ENCODE measurements at places on chromosomes 2 and 18. TPM values are rescaled to one million over a fixed set of nuclear protein-coding genes. Genes with fewer than 3 reads are reported as not detected.

DNA sequence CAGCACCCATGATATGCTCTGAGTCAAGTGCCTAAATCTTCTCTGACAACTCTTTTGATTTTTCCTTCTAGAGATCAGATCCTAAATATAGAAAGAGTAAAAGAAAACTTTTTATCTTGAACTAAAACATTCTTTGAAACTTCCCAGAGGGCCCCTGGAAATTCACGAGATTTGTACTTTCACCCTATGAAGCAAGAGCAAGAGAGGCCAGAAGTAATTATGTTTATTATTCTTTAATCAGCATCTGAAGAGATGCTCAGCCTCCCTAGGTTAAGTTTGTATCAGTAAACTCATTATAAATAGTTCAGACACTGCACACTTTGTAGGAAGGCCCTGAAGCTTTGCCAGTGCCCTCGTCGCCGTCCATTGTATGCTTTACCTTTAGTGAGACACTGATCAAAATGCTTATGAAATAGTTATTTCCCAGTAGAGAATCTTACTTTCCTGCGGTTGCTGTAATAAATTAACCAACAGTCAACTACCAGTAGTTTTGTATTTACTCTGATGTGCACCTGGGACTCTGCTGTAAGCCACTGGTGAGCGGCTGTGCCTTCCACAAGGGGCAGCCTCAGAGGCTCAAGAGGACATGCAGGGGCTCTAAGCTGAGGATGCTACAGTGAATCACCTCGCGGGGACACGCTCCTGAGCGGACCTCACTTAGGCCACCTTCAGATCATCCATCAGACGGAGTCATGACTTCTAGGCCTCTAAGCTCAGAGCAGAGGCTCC lies 71.9 kb downstream of the BIN1 start:
- no peak for DNase-seq

GRCh38 chr2:36357847-36358659 lies 2.5 kb downstream of the CRIM1 start:
- DNase-seq, result peak; percentile 76

GRCh38 chr18:56919190-56919589 lies 227.7 kb upstream of the BOD1L2 start:
- no peak for DNase-seq

Gene SERPINB12
- total RNA-seq, result 0.68 TPM

- no peak for DNase-seq
Observed at GRCh38 chr18:76960528-76961035, 138.2 kb downstream of the ZNF236 start.

- DNase-seq, result peak; percentile 92
Observed at GRCh38 chr2:231720987-231721966, 13.0 kb downstream of the PTMA start.

Gene KRTCAP3
- not detected for total RNA-seq

DNA sequence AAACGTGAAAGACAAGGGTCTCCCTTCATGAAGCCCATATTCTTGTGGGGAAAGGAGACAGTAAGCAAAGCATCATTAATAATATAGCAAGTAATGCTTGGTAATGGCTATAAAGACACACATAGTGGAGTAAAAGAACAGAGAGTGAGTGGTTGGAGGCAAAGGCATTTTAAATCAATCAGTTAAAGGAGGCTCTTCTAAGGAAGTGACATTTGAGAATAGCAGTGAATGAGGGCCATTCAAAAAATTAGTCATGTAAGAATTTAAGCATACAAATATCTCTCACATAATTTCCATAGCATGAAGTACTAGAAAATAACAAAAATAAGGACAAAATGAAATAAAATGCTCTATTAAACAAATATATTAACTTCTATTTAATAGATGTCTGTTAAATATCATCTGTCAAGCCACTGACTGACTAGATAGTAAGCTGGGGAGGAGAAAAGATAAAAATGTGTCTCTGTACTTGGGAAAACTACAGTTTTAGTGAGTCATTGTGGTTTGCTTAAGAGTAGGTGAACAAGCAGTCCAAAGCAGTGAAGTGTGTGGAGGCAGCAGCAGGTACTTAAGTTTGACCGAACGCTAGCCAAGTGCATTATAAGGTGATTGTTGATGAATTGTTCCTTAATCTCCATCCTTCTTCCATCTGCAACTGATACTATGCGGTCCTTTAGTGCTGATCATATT lies 160.1 kb downstream of the PARD3B start:
- no peak for DNase-seq

- DNase-seq, result no peak
Observed at GRCh38 chr2:224173933-224174332, 134.8 kb upstream of the SERPINE2 start.

- no peak for DNase-seq
Observed at GRCh38 chr2:127542231-127542630, 6.7 kb downstream of the MYO7B start.

Gene PARD3B
- total RNA-seq, result 9.7 TPM

GRCh38 chr2:68256093-68256450 lies 3.7 kb upstream of the PPP3R1 start:
- DNase-seq, result no peak

Gene CFC1B
- not detected for total RNA-seq

DNA sequence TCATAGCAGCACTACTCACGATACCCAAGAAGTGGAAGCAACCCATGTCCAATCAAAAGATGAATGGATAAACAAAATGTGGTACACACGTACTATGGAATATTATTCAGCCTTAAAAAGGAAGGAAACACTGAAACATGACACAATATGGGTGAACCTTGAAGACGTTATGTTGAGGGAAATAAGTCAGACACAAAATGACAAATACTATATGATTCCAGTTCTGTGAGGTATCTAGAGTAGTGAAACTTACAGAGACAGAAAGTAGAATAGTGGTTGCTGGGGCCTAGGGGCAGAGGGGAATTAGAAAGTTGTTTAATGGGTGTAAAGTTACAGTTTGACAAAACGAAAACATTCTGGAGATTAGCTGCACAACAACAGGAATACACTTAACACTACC lies 24.7 kb downstream of the TLK1 start:
- no peak for DNase-seq

DNA sequence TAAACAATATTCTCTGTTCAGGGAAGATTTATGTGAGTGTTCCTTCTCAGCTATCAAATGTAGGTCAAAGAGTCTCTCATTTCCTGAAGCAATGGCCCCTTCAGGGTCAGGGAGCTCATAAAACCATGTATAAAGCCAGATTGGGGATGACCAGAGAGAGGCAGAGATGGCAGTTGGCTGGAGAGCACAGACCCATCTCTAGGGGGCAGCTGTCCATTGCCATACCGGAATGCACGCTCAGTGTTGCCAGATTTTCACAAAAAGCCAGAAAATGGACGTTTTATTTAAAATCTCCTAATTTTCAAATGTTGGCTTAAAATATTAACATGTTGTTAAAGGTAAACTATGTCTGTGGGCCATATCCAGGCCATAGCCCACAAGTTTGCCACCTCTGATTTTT lies 1920.7 kb upstream of the CELF4 start:
- DNase-seq, result no peak

- peak; percentile 62 for DNase-seq
Observed at GRCh38 chr2:27041752-27042151, 9.0 kb downstream of the TMEM214 start.

Gene ANKRD30BL
- total RNA-seq, result not detected

- no peak for DNase-seq
Observed at GRCh38 chr2:149703281-149703680, 115.7 kb upstream of the MMADHC start.

DNA sequence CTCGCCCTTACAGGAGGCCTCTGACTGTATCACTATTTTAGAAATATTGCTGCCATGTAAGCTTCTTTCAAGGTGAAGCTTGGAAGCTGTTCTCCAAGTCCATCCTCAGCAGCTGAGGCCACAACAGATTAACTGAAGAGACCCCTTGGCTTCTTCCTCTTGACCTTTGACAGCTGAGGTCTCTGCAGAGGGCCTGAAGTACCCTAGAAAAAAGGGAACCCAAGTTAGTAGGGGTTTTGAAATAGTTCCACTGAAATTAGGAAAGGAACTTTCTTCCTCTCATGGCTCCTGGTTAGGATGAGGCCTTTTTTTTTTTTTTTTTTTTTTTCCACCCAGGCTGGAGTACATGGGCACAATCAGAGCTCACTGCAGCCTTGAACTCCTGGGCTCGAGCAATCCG lies 15.5 kb upstream of the IHH start:
- no peak for DNase-seq

GRCh38 chr2:219688560-219689445 lies 61.4 kb downstream of the SLC4A3 start:
- DNase-seq, result peak; percentile 97

DNA sequence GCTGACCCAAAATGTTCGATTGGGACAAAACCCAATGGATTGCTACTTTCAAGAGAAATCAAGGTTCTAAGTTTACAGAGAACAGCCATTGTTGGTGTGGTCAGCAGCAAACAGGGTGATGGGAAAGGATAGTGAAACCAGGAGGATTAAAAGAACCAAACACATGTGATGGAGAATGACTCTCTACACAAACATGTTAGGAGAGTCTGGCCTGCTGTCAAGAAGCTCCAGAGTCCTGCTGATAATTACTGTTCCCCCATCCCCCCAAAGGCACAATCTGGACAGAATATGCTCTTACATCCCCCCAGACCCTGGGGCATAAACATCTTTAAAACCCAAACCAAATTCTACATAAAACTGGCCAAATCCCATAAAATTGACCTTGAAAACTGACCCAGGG lies 32.0 kb upstream of the ACYP2 start:
- peak; percentile 53 for DNase-seq
